ENCODE measurements at places on chromosomes 16 and 17. TPM values are rescaled to one million over a fixed set of nuclear protein-coding genes. Genes with fewer than 3 reads are reported as not detected.

- DNase-seq = peak; percentile 29
These were observed 289.0 kb upstream of the AXIN2 start for GRCh38 chr17:65850486-65850885.

- DNase-seq = no peak
These were observed 13.2 kb downstream of the COPZ2 start for GRCh38 chr17:48024149-48025039.

GRCh38 chr17:32755045-32755805 lies 121.7 kb downstream of the MYO1D start:
- DNase-seq = peak; percentile 76

Gene TMEM92
- 0.18 TPM for total RNA-seq

Gene ENGASE
- 3.9 TPM for total RNA-seq

Gene CDH8
- not detected for total RNA-seq

Data from IMR-90 (cell line).